ENCODE measurements at places on chromosomes 16 and 17.

DNA sequence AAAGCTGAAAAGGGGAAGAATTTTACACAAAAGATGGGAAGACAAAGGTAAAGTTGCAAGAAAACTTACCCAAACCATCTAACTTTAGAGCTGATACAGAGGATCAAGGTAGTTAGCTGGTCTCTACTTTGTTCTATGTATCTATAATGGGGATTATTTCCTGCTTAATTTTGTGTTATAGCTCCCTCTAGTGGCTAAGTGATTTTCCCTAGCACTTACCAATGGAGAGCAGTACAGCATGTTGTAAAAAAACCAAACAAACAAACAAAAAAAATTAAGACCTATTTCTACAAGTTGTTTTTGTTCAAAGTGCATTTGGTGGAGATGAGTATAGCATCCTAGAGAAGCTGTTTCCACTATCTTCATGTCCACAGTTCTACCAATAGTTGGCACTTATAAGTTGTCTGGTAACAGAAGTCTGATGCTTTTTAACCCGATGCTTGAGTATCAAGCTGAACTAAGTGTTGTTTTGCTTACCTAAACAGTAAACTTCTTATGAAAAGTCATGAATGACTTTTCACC, 7.5 kb downstream of the SRSF1 start:
- DNase-seq = no peak
- H3K4me1 ChIP-seq = peaks cover 37% of the 10 kb centered on the region
- H3K36me3 ChIP-seq = no peaks in the 10 kb centered on the region
- no peak overlapping the region for H3K4me3 ChIP-seq
- no peak overlapping the region for H3K27ac ChIP-seq
- H3K27me3 ChIP-seq = no peaks in the 10 kb centered on the region

DNA sequence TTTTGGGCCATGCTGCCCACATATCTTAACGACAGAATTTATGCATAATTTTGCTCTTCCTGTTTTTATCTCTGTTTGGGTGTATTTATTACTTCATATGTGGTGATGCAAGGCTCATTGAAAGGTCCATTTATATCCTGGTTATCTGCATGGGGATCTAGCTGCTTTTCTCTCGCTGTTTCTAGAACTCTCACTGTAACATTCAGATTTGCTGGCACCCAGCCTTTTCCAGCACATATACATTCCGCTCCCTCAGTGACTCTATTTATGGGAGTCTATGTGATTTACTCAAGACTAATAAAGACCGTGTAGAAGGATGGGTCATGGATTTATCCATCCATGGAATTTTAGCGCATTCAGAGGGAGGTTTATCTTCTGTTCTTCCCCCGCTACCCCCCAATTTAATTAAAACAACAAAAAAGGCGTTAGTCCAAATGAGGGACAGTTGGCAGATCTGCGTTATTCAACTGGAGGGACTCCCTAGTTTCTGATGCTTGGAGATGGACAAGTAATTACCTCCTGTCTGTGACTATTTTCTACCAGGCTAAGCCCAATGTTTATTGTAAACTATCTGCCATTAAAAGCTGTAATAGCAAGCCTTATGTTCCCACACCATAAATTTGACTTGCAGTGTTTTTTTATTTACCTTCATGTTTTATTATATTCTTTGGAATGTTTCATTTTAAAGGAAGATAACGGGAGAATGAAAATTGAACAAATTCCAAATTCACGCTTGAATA, 19.8 kb upstream of the MARCHF10 start:
- no peaks in the 10 kb centered on the region for H3K4me1 ChIP-seq
- DNase-seq = no peak
- H3K27me3 ChIP-seq = no peaks in the 10 kb centered on the region
- no peak overlapping the region for H3K4me3 ChIP-seq
- no peak overlapping the region for H3K27ac ChIP-seq
- H3K36me3 ChIP-seq = no peaks in the 10 kb centered on the region

DNA sequence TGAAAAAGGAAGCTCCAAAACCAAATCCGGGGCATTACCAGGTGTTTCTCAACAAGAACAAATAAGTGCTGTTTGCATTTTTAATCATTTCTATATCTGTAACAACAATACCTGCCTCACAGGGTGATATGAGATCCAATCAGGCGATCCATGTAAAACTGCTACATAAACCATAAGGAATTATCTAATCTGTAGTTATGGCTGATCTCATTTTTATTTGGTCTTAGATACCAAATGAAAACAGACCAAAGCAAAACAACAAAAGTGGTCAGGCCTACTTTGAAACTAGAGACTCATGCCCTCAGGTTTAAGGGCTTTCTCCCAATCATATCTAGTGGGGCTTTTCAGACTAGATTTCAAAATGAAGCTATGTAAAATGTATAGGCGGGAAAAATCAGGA, 28.3 kb downstream of the XPO6 start:
- H3K36me3 ChIP-seq = no peaks in the 10 kb centered on the region
- no peak overlapping the region for H3K4me3 ChIP-seq
- DNase-seq = no peak
- H3K4me1 ChIP-seq = peaks cover 62% of the 10 kb centered on the region
- H3K27ac ChIP-seq = peak overlapping the region; percentile 51

DNA sequence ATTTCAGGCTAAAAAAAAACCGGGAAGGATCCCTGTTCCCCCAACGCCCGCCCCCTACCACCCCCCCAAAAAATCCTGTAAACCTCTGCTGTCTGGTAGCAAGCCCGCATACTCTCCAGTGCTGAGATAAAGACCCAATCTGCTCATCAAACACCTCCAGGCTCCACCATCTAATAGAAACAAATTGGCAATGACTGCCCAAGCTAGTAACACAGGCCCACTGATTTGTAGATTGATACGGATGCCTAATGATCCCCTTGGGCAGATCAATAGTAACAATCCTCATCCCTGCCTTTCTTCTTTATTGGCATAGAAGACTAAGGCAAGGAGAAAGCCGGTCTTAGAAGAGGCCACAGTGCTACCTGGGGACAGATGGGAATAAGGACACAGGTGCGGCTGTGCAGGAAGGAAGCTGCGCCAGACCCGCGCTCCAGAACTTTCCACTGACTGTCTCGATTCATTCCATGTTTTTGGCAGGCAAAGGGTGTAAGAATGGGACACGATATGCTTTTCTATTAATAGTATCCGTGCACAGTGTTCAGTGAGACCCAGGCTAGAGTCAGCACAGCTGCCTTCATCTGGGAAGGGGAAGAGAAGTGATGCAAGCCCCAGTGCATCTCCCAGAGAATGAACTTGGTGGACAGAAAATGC, 407.6 kb upstream of the PSMD7 start:
- no peak overlapping the region for H3K27ac ChIP-seq
- no peaks in the 10 kb centered on the region for H3K27me3 ChIP-seq
- no peaks in the 10 kb centered on the region for H3K36me3 ChIP-seq
- peaks cover 4% of the 10 kb centered on the region for H3K4me1 ChIP-seq
- H3K4me3 ChIP-seq = no peak overlapping the region

GRCh38 chr17:63945784-63946439, 13.8 kb upstream of the CD79B start:
- H3K27ac ChIP-seq = no peak overlapping the region
- no peaks in the 10 kb centered on the region for H3K36me3 ChIP-seq
- no peaks in the 10 kb centered on the region for H3K27me3 ChIP-seq
- H3K4me1 ChIP-seq = no peaks in the 10 kb centered on the region
- DNase-seq = no peak

Data from body of pancreas (tissue), 4 donors.